Central memory CD4-positive, alpha-beta T cell (primary cell): ENCODE measurements at places on chromosomes 13 and 19.

- DNase-seq = no peak
These were observed 279.5 kb upstream of the PCDH20 start for GRCh38 chr13:61695147-61695546.

DNA sequence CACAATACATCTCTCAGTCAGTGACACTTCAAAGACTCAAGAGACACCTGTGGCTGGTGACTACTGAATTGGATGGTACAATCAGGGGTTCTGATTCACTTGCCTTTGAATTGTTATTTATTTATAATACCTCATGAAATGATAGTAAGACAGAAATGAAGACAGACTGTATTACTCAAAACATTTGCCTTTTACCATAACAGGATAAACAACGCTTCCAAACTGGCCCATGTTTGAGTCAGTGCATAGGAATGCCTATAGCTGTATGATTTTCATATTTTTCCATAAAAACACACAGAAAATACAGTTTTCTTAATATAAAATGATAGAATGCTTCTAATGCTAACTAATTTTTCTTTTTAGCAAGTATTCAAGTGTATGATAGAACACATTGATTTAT lies 59.5 kb upstream of the FGF14 start:
- no peak for DNase-seq

DNA sequence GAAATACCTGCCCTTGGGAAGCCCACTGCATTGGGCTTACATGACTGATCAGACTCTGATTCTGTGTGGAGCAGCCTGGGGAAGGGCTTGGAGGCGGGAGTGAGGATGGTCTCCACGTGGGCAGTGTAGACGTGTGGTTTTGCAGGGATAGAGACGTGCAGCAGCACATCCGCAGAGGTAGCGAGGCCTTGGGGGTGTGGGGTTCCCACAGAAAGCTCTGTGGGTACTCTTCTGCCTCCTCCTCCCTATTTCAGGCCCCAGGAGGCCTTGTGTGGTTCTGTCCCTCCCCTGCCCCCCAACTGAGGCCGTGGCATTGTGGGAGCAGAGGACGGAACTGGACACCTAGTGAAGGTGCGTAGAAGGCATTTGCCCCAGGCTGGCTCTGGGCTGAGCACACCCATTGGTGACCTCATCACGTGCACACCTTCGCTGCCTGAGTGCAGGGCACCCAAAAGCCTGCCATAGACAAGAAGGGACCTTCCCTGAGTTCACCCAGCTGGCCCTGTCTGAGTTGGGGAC lies 28.9 kb downstream of the PPP1R37 start:
- DNase-seq = no peak

DNA sequence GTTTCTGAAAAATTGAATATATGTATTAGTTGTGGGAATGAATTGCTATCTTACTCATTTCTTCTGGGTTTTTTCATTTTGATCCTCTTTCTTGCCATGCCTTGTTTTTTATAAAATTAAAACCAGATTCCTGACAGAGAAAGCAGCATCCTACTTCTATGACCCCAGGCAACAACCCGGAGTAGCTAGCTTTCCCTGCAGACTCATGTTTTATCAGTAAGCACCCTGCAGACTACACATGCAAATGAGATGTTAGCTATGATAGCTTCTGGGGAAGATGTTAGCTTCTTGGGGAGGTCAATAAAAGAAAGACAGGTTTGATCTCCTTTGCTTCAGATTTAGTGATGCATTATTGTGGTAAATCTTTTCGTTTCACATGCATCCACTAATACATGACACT lies 1598.6 kb downstream of the SLITRK5 start:
- no peak for DNase-seq

GRCh38 chr13:40979232-40979631 lies 39.9 kb downstream of the ELF1 start:
- no peak for DNase-seq

DNA sequence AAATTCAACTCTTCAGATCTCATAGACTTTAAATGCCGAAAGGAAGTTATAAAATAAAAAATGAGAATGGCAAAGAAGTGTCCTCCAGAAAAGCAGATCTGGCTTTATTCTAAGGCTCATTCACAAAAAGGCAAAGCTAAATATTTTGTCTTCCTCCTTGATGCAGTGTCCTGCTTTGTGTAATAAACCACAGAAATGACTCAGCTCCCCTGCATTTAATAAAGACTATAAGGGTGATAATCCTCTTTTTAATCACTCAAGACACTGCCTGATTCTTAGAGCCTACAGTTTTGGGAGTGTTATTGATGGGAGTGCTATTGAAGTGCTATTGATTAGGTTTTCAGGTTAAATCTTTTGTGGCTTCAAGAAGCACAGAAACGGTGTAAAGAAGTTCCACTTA lies 482.0 kb downstream of the PCDH20 start:
- DNase-seq = no peak

DNA sequence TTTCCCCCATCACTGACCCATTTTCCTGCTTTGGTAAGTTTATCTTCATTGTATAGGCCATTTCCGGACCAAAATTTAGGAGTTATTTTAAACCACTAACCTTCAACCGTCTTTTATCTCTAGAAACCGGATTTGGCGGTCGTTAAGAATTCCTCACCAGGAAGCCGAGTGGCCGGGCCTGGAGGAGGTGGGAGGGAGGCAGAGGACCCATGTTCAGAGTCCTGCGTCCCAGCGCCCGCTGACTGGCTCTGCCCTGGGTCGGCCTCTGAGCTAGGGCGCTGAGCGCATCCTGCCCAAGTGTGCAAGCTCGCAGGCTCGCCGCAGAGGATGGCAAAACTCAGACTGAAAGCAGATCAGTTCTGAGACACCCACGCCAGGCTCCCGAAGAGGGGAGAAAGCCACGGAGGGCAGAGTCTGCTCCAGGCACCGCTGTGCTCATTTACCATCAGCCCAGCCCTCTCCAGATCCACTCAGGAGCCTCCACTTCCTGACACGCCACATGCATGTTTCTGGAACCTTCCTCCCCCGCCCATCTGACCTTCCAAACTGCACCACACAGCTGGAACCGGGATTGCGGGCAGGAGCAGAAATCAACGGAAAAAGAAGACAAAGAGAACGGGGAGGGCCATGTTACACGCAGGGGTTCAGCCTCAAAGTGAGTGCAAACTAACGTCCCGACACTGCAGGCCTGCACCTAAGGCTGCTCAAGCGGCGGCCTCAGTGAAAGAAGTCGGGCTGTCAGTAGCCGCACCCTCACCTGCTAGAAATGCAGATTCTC lies 8.3 kb downstream of the COL4A1 start:
- DNase-seq = no peak

DNA sequence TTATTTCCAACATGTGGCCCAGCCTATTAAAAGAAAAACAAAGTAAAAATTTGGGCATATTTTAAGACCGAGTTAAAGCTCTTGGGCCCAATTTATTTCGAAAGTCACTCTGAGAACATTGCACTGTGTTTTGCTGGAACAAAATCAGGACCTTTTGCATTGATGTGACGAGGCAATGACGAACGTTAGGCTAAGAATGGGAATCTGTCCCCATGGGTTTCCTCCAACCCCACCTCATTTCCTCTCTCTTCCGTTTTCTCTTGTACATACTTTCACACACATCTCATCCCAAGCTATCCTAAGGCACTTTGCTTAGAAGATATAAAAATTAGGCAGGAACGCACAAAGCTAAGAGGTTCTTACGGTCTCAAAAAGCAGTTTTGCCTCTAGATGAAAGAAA lies 22.1 kb downstream of the EDNRB start:
- no peak for DNase-seq

DNA sequence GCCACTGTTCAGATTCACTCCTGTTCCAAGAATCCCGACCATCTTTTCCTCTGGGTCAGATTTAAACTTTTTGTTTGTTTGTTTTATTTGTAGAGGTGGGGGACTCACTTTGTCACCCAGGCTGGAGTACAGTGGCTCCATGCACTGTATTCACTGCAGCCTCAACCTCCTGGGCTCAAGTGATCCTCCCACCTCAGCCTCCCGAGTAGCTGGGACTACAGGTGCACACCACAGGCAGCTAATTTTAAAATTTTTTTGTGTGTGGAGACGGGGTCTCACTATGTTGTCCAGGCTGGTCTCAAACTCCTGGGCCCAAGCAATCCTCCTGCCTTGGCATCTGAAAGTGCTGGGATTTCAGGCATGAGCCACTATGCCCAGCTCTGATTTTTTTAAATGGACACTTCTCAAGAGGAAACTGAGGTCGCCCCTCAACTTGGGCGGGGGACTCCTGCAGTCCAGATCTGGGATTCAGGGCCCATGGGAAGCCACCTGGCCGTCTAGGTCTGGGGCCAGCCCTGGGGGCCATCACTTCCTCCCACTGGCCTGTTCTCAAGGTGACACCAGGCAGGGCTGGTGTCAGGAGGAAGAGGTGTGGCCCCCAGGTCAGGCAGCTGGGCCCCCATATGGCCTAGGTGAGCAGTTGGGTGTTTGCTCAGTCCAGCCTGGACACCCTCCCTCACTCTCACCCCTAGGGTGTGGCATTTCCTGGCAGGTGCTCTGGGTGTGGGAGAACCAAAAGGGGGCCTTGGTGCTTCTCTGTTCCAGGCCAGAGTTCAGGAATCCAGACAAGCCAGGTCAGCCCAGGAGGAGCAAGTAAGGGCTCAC lies 1.3 kb downstream of the B3GNT3 start:
- DNase-seq = no peak
